ENCODE measurements at places on chromosomes 2 and 18.

DNA sequence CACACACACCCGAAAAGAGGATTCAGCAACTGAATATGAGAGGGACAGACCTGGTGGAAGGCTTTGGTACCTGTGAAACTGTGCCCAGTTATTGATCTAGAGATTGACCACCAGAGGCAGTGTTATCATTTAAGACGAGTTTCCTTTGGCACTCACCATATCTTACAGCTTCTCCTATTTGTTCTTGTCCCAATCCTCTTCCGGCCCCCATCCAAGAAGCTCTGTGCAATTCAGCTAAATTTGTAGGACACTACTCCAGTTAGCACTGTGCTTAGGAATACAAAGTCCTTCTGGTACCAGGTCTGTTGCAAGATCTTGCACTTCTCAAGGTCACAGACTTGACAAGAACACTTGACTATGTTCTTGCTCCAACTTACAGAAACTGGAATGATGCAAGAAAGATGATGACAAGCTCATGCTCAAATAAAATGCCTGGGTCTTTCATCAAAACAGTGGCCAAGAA lies 177.7 kb downstream of the TMEM247 start:
- no peak for DNase-seq

GRCh38 chr2:63545023-63545422 lies 43.3 kb downstream of the WDPCP start:
- DNase-seq, result no peak

GRCh38 chr2:235300368-235301201 lies 193.3 kb upstream of the AGAP1 start:
- no peak for DNase-seq

GRCh38 chr2:195360242-195360641 lies 296.8 kb upstream of the SLC39A10 start:
- no peak for DNase-seq

DNA sequence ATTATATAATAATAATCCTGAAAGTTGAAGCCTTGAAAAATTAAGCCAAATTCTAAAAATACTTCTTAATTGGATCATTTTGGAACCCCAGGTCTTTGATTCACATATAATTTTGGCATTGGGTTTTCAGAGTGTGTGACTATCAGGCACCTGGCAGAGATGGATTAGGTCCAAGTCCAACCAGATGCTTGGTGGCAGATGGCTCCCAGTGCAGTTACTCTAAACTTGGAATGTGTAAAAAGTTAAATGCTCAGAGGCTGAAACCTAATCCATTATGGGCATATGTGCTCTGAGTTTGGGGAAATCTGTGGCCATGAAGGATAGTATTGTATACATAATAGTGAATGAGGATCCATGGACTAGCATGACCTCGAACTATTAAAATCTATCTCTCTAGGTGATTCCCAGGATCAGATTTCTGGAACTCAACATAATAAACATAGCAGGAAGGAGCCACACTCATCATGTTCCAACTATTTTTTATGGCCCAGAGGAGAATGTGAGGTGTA lies 333.0 kb downstream of the RPRM start:
- DNase-seq, result no peak

DNA sequence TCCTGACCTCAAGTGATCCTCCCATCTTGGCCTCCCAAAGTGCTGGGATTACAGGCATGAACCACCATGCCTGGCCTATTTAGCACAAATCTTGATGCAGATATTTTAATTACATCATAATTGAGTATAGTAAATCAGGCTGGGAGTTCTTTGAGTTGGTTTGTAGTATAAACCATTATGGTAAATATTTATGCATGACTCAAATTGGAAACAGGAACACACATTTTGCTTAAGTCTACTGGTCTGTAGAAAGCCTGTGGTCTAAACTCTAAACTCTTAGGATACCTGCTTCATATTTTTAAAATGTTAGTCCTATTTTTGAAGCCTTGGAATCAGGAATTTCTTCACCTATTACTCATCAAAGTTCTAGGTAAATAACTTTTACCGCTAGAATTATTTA lies 16.8 kb downstream of the ASXL3 start:
- no peak for DNase-seq

DNA sequence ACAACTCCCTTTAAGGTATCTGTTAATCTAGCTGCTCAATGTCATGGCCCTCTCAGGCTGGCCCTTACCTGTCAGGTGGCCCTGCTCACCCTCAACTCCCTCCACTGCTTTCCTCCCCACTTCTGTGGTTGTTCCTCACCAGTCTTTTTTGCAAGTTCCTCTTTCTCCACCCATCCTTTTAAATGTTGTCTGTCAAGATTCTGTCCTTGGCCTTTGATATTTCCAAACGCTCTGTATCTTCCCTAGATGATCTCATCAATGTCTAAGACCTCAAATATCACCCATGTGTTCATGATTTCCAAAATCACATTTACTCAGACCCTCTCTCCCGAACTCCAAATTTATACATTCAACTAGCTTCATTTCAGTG lies 3.5 kb downstream of the PTPN2 start:
- no peak for DNase-seq

DNA sequence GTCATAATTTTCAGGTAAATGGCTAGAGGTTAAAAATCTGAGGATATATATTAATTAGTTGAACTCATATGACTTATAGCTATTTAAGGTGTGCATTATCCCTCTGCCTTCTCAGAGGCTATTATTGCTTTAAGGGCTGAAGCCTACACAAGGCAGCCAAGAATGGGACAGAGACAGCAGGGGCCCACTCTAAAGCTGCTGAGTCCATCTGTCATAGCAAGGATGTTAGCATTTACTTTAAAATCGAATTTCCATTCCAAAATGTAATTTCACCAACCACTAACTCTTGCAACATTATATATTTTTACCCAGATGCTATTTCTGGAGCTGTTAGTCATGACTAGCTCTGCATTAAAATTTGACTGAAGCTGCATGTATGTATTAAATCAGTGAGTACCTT lies 236.3 kb upstream of the FSIP2 start:
- no peak for DNase-seq

GRCh38 chr2:226423498-226423960 lies 376.1 kb downstream of the IRS1 start:
- DNase-seq, result peak; percentile 6

DNA sequence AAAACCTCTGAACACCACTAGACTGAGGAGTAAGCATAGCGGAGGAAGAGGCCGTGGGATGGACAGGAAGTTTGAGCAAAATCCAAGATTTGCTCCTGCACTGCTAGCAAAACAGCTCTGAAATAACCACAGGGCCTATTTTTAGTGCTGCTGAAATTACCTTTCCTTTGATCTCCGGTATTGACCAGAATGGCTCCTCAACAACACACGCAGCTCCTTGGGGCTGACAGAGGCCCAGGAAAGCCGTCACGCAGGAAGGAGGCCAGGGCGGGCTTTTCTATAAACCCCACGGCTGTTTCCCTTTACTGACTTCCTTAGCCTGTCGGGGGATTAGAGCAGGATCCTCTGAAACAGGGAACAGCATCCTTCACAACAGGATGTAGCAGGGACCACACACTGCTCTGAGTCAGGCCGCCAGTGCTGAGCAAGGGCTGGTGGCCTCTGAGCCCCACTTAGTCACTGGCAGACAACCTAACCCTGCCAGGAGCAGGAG lies 80.8 kb upstream of the LCLAT1 start:
- DNase-seq, result no peak

- no peak for DNase-seq
These were observed 107.4 kb upstream of the ID2 start for GRCh38 chr2:8574196-8575037.

GRCh38 chr18:30487962-30488361 lies 554.6 kb downstream of the DSC3 start:
- DNase-seq, result no peak

DNA sequence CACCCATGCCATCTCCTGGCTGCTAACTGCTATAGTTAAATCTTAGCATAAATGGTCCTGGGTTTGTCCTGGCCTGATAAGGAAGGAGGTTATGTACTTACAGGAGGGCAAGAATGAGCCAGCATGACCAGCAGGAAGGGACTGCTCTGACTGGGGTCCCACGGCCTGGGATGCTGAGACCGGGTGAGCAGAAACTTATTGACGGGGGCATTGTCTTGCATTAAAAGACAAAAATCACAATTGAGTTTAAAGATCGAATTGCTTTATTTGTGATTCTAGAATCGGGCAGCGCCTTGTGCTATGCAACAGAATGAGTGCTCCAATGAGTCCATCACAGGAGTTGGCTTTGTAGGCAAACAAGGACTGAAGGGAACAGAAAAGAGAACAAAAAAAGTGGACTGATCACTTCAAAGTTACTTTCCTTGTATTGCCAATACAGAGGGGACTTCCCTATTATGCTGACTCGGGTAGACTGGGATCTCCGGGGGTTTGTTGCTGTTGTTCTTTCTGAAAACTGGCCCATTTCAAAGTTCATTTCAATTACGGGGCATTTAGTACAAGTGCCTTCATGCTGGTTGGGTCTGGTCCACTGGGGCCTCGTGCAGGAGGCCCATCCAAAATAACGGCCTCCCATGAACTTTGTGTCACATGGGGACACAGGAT lies 87.1 kb upstream of the SLC66A3 start:
- DNase-seq, result no peak

GRCh38 chr18:48838166-48838775 lies 112.5 kb downstream of the SMAD7 start:
- DNase-seq, result no peak

- DNase-seq, result no peak
These were observed 52.5 kb downstream of the CDCA7 start for GRCh38 chr2:173407176-173407575.

- no peak for DNase-seq
These were observed 851.8 kb upstream of the CRIM1 start for GRCh38 chr2:35503738-35504199.

DNA sequence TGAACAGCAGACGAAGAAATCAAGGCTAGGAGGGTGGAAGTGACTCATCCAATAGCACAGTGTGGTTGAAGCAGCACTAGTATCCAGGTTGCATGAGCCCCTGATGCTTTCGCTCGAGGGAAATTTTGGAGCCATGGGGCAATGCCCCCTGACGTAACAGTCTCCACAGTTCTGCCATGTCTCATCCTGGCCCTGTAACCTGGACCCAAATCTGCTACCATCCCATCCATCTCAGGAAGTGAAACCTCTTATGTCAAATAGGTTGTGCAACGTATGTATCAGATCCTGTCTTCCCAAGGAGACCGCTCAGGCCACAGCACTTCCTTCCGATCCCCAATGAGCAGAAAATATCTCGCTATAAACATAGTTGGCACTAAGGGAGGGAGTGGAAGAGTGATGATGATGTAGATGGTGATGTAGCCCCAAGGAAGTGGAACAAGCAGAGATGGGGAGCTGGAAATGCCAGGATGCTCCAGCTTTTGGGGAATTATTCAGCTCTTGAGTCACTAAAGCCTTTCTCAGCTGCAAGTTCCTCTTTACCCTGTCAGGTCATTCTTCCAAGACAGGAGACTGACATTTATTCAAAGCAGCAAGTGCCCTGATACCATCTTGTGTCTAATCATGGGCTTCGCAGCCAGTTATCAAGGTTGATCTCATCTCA lies 3.0 kb upstream of the IL1B start:
- no peak for DNase-seq

DNA sequence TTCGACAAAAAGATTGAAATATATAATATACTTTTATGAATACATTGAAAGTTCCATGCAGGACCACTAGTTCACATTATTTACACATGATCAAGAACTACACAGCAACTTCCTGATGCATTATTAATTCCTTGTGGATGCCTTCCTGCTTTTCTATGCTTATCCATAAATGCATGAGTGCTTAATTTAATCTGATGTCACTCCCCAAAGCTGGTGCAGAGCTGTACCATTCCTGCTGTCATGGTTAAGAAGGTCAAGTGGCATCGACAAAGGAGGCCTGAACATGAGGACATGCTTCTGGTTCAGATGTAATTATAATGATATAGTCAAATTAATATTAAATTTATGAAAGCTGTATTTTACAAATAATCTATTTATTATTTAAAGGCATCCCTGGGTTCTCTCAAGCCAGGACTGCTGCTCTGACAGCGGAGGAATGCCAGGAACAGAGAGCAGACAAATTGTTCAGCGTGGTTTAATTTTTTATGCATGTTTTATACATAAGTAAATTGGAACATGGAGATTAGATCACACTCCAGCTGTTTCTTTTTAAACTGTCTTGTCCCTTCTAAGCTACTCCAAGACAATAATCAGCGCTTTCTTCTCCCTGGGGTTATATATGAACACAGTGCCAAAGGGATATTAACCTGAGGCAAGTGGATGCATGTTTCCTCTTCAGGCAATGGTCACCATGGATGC lies 307.3 kb upstream of the CNTNAP5 start:
- DNase-seq, result no peak

DNA sequence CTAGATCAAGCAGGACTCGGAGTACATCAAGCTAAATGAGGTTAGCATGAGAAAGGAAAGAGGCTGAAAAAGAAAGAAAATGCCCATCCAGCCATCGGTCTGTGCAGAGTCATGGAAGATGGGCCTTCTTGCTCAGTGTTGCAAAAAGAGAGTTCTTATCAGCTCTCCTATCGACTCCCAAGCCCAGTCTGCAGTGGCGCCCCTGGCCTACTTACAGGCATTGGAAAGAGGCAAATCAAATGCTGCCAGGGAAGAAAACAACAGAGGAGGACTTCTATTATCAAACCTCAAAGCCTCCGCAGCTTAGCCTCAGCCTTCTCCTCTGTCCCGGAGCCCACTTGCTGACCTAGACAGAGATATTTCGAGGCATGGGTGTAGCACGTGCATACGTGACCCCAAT lies 66.0 kb downstream of the CDH2 start:
- no peak for DNase-seq

DNA sequence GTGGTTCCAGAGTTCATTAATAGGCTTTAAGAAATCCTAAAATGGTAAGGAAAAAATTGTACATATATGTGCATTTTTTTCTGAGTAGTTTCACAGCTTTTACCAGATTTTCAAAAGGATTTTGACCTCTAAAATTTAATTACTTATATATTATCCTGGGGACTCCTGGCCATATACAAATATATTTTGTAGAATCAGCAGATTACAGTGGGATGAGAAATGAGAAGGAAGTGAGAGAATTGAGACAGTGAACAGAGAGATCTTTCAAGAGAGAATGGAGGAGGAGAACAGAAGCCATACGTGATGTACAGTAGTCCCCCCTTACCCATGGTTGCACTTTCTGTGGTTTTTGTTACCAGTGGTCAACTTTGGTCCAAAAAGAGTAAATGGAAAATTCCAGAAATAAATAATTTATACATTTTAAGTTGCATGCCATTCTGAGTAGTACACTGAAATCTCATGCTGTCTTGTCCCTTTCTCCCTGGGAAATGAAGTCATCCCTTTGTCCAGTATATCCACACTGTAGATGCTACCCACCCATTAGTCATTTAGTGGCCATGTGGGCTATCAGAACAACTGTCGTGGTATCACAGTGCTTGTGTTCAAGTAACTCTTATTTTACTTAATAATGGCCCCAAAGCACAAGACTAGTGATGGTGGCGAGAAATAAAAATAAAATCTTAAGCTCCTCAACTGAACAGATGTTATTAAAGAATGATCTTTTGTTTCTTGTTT lies 130.4 kb upstream of the MYO3B start:
- DNase-seq, result no peak

GRCh38 chr18:64330931-64331330 lies 182.0 kb upstream of the LINC00305 start:
- no peak for DNase-seq

DNA sequence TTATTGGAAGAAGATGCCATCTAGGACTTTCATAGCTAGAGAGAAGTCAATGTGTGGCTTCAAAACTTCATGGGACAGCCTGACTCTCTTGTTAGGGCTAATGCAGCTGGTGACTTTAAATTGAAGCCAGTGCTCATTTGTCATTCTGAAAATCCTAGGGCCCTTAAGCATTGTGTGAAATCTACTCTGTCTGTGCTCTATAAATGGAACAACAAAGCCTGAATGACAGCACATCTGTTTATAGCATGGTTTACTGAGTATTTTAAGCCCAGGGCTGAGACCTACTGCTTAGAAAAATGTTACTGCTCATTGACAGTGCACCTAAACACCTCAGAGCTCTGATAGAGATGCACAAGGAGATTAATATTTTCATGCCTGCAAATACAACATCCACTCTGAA lies 30.8 kb downstream of the ZNF892 start:
- no peak for DNase-seq
